ENCODE measurements at places on chromosomes 7 and 10.

DNA sequence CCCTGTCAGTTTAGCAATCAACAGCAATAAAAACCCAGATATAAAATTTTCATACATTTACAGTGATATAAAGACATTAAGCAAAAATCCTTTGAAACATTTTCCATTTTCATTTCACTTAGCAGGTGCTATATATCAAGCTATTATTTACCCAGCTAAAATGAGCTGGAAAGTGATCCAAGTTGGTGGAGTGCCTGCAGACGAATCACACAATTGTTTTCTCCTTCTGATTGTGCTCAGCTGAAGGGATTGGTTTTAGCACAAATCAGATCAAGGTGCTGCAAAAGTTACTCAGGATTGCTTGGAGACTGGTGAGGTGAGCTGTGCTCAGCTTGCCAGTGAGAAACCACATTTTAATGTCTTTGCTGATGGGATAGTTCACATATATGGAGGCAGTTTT, 138.1 kb downstream of the LRMDA start:
- DNase-seq, result no peak

- no peak for DNase-seq
These were observed 3.4 kb downstream of the LRRC27 start for GRCh38 chr10:132335189-132336063.

- DNase-seq, result no peak
These were observed 1.9 kb downstream of the LRRC20 start for GRCh38 chr10:70380350-70381135.

DNA sequence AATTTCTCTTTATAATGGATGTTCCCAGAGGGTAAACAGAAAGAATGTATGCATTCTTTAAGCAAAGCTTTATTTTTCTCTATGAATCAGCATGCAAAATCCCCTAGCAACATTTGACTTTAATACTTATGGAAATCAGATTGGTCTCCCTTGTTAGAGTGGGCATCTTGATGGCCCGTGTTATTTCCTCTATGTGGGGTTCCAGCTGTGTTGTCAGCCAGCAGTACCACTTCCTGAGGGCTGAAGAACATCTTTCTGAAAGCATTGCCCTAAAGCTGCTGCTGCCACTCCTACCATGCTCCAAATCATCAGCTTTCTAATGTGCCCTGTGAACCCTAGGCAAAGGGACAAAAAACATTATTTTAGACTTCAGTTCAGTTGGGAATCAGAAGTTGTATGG, 70.4 kb upstream of the HECTD2 start:
- no peak for DNase-seq

- no peak for DNase-seq
These were observed 7.2 kb downstream of the ITIH5 start for GRCh38 chr10:7659560-7659959.

DNA sequence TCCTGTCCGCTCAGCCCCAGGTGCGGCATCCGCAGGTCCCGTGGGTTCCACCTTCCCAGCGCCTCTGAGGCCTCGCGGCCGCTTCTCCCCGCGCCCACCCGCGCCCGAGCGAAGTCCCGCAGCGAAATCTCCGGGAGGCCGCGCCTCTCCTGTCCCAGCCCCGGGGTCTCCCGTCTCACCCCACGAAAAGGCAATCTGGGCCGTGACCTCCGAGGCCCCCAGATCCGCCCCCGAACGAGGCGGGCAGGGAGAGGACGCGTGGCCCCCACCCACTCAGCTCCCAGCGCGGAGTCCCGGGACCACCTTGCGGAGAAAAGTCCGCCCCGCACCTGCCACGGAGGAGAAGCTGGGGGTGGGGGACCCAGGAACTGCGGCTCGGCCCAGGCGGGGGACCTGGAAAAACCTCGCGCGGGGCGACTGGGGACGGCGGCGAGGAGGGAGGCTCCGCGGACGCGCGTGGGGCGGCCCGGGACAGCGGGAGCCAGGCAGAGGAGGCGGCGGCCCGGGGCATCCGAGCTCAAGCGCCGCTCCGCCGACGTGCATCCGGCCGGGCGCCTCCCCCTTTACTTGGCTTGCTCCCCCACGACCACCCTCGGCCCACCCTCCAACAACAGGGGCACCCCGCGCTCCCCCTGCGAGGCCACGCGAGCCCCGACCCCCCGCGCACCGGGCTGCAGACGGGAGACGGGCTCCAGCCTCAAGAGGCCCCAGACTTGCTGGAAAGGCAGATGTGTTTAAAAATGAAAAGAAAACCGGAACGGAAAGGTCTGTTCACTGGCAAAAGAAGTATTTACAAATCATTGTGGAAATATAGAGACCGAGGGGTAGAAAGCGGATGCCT, 33.0 kb upstream of the RNF32 start:
- no peak for DNase-seq

DNA sequence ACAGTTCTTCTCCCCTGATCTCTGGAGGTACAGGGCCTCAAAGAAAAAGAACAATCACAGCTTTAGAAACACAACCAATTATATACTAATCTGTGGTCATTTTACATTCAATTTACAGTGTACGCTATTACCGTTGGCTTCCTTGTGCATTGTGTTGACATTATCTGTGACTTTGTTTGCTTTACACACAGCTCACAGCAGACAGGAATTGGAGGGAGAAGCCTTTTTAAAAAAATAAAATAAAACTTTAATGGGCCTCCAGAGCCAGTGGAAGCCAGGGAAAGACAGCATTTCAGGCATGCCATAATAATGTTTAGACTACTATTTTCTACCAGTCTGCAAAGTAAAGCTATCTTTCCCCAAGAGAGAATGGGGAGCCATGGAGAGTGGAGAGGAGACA, 179.0 kb upstream of the ADO start:
- DNase-seq, result no peak

DNA sequence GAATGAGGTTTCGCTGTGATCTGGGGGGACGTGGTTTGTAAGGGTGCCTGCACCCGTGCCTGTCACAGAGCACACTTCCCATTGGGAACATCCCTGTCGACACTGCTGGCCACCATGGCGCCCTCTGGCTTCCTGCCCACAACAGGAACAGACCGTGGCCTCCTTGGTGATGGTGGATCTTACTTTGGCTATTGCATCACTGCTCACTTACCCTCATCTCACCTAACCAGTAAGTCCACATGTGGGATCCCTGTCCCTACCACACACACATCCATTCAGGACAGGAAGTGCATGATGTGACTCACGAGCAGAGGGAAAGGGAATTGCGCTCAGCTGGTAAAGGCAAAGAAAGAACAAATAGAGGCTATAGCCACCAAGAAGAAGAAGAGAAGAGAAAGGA, 26.2 kb upstream of the SEC61G start:
- DNase-seq, result no peak

GRCh38 chr7:148773334-148773733, 74.6 kb downstream of the CUL1 start:
- no peak for DNase-seq

GRCh38 chr10:69412232-69412790, 4.4 kb downstream of the TACR2 start:
- DNase-seq, result no peak

- no peak for DNase-seq
These were observed 266.5 kb downstream of the AUTS2 start for GRCh38 chr7:69864822-69865221.

DNA sequence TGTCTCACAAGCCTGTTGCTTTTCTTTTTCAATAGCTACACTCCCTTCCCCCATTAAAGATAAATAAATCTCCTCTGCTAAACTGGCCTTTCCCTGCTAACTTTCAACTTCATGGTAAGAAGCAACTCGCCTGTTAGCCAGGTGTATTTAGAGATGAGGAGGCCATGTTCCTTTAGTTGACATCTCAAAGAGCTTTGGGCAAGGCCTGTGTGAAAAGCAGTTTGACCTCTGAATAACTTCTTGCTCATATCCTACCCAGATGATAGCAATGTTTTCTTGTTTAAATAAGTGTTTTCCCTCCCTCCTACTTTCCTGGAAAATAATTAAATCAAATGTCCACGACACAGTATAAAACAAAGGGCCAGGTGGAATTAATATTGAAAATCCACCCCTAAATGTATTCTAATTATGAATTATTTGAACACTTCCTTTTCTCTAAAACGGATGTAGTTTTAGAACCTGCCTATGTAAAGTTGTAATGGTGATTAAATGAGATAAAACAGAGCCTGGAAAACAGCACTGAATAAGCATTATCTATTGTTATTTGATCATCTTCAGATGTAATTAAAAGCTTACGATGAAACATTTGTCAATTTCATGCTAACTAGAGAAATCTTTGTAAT, 78.5 kb downstream of the HGF start:
- no peak for DNase-seq

DNA sequence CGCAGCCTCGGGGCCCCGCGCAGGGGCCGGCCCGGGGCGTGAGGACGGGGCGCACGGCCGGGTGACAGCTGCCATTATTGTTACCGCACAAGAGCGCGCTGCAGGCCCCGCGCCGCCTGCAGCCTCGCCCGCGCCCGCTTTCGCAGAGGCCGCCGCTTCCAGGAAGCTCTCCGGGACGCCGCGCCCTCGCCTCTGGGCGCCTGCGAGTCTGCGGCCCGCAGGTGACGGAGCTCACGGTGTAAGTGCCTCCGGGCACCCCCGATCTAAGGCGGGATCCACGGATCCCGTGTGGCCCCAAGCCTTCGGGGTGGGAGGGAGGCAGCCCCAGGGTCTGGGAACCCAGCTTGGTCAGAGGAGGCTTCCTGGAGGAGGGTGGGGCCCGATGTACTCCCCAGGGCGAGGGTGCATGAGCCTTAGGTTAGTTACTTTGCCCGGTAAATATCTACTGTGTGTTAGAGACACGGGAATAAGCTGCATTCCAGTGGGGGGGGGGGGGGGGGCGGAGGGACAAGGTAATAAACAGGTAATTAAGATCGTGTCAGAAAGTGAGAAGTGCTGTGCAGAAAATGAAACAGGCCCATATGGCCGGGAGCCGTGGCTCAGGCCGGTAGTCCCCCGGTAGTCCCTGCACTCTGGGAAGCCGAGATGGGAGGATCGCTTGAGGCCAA, 638 bp downstream of the IQCE start:
- DNase-seq, result no peak

- no peak for DNase-seq
These were observed 54.7 kb downstream of the HSPA12A start for GRCh38 chr10:116687633-116688032.

DNA sequence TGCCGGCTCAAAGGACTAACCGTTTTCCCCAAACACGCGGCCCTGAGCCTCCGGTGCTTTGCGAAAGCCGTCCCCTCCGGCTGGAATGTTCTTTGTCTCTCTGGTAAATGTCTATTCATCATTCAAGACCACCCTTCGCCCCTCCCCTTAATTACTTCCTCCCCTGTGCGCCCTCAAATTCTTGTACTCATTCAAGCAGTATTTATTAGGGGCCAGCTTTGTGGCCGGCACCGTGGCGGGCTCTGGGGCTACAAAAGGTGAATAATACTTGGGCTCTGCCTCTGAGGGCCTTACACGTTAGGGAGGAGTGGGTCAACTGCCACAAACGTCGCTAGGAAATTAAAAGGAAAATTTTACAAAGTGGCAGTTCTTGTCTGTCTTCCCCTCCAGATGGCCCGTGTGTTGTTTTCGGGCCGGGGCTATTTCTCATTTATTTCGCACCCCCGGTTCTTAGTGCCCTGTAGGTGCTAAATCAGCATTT, 1.5 kb upstream of the MEST start:
- no peak for DNase-seq

DNA sequence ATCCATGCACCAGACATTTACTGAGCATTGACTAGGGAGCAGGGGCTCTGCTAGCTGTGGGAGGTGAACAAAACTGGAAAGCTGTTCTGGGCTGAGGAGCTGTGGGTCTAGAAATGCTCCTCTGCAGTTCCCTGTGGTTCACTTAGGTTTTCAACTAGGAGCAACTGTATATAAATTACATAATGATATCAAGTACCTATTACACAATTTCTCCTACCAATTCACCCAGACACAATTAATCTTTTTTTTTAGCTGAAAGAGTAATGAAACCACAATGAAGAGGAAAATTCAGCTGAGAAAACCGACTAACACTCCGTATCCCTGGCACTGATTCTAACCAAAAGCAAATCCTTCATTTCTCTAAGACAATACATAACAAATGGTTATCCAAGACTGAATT, 39.4 kb downstream of the COL28A1 start:
- no peak for DNase-seq

DNA sequence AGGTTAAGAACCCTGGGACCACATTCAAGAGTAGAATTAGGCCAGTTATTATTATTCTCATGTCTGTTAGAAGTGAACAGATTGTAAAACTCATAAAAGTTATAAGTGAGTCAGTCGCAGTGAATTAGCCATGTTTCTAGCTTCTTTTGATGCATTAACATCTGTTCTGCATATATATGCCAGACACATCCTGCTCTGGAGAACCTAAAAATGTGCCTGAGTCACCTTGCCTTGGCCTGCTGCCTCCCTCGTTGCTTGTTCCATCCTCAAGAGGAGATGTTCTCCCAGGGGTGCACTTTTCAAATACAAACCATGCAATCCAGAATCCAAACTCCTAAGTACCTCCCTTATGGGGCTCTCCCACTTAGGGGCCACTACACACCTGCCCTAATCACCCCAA, 14.8 kb downstream of the TSPAN12 start:
- DNase-seq, result no peak

Measured in activated CD8-positive, alpha-beta memory T cell treated with anti-CD3 and anti-CD28 coated beads for 1 hour (primary cell).